Activated T-cell treated with anti-CD3 and anti-CD28 coated beads for 24 hours (primary cell): ENCODE measurements at places on chromosomes 12 and 14.
A peak's percentile ranks its signal among the peaks of the same experiment; 100 is the strongest.

GRCh38 chr14:65957631-65958205, 528.5 kb upstream of the CCDC196 start:
- no peak for DNase-seq

- DNase-seq: no peak
Observed at GRCh38 chr12:69046920-69047319, 113.9 kb upstream of the CPM start.

GRCh38 chr14:85604714-85605113, 74.8 kb downstream of the FLRT2 start:
- DNase-seq: no peak

- DNase-seq: peak; percentile 28
Observed at GRCh38 chr12:132489078-132489601, 811 bp upstream of the FBRSL1 start.

DNA sequence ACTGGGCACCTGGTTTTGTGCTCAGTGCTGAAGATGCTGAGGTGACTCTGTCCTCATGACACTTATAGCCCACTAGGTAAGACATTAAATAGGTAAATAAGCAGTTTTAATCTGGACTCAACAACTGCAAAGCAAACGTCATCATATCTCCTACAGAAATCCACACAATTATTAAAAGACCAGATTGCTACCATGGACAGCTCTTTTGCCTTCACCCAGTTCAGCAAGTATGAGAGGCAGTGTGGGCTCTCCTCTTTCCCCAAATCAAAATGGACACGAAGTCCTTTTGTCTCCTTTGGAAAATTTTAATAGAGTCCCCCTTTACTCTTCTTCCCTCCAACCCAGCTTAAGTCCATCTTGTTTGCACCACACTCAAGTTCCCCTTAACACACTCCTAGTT, 171.1 kb downstream of the RPAP3 start:
- no peak for DNase-seq

- no peak for DNase-seq
Observed at GRCh38 chr12:52148464-52149181, 43.2 kb downstream of the KRT80 start.

DNA sequence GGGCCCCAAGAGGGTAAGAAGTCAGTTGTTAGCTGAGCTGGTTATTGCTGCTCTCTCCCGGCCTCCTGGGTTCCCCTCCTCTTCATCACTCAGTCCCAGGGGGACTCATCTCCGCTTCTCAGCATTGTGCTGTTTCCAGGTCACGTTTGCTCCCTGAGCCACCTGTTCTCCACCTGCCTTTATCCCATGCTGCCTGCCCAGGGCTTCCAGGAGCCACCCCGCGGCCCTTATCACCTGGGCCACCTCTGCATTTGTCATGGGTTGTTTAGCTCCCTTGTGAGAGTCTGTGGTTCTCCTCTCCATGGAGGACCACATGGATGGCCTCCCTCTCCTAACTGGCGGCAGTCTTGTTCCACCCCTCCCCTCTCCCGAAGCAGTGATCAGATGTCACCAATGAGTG, 36.0 kb downstream of the SYNDIG1L start:
- no peak for DNase-seq

DNA sequence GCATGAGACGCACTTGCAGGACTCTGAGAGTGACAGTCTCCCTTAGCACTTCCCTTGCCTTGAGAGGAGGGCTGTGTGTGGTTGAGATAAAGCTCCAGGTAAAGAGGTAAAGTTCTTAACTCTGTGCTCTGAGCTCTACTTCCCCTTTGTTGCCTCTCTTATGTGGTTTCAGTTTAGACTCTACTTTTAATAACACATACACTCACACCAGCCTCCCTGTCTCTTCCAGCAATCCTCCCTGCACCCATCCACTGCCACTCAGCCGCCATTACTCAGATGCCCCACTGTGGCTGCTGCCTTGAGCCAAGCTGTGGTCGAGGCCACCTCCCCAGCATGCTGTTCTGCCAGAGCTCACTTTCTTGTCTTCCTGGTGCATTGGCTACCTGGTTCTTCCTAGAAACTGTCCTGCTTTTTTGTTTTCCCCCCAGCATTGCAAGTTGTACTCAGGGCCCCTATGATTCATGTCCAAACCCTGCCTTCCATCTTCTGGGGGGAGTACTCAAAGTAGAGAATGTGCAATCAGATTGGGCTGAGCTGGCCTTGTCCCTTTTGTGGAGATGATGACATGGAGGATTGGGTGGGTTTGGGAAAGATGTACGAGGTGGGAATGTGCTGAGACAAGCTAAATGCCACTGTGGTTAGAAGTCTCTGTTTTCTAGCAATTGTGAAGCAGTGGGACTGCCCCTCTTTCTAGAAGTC, 115.5 kb upstream of the PARP11 start:
- DNase-seq: no peak

DNA sequence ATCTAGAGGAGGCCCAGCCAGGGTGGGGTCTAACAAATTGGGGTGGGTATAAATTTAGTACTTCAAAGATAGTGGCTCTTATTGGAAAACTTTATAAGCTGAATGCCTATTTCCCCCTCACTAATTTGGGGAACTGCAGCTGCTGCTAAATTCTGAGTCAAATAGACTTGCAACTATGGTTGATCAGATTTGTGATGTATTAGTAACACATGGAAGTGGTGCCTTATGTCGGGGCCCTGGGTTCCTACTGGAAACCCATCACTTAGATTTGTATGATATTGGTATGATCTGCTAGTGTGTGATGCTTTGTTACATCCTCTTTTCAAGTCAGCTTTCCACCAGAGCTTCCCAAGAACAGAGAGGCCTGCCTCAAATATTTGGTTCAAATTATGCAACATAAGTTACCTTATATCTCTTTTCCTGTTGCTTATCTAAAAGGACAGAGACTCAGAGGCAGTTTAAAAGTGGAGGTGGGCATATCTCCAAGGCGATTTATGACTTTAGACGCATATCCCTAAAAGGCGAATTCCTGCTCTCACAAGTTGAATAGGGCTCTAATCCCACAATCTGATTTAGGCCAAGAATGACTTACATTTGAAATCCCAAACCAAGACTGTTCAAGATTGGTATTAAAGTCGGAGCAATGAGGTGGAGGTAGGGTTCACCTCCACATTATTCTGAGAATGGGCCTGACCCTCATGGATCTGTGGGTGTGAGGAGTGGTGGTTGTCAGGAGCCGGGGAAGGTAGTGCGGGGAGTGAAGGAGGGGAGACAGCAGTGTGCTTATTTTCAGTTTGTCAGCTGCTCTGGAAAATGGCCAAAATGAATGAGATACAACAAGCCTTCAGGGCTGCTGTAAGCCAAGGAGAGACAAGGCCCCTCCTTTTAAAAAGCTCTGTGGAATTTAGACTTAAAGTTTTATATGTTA, 425.8 kb downstream of the RAD51B start:
- DNase-seq: no peak
